Activated T-cell treated with anti-CD3 and anti-CD28 coated beads, Interleukin-2, amount 50 U/mL, for 48 hours (primary cell): ENCODE measurements at places on chromosomes 1 and 21.

GRCh38 chr1:18681423-18681835 is 50.8 kb downstream of the PAX7 start:
- no peak for DNase-seq

DNA sequence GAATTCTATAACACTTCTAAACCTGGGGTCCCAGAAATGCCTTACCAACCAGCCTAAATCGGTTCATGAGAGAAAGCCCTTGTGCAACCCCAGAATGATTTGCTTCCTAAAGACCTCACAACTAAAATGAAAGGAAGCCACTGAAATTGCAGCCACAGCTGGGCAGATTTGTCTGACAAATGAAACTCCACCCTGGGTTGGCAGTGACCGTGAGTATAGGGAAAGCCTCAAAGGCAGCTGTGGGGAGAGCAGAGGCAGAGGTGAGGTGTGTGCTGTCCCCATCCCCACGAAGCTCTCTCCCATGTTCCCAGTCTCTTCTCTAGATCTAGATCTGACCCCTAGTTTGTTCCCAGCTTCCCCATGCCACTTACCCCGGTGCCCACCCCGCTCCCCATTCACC is 23.1 kb downstream of the RHBDL2 start:
- no peak for DNase-seq

- DNase-seq, result no peak
Measured at GRCh38 chr1:99969260-99969728, 502 bp upstream of the SLC35A3 start.

GRCh38 chr1:201019321-201019977 is 4.1 kb downstream of the KIF21B start:
- DNase-seq, result peak; percentile 92

DNA sequence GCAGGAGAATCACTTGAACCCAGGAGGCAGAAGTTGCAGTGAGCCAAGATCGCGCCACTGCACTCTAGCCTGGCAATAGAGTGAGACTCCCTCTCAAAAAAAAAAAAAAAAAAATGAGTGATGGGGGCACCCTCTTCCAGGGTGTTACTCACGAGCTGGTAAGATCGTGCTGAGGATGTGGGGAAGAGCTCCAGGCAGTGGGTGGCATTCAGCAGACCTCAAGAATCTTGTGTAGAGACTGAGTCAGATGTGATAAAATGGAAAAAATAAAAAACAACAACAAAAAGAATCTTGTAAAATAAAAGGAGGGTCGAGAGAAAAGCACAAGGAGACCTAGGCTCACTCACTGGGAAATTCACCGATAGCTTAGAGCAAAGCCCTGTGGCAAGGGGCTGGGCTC is 38.5 kb downstream of the EPHA2 start:
- DNase-seq, result no peak

GRCh38 chr1:41902159-41902577 is 16.6 kb downstream of the HIVEP3 start:
- DNase-seq, result no peak

DNA sequence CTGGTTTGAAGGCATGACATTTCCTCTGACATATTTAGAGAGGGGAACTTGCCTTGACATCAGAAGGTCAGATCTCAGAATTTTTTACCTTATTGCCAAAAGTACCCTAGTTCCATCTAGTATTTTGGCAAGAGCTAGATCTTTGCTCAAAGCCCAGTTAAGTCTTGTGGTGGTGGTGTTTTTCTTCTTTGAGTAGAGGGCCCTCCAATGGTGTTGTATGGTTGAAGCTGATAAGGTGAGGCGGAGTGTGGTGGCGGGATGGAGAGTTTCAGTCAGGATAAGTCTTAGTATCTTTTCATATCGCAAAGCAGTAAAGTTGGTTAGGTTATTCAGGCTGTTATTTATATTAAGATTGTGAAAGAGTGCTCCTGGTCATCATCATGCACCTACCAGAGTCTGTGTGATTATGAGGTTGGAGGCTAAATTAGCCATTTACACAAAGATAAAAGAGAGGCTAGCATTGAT is 20.1 kb upstream of the MACF1 start:
- DNase-seq, result no peak

- DNase-seq, result no peak
Measured at GRCh38 chr21:43618940-43619339, 40.3 kb downstream of the HSF2BP start.

- DNase-seq, result no peak
Measured at GRCh38 chr1:173267453-173267945, 60.4 kb upstream of the TNFSF4 start.

DNA sequence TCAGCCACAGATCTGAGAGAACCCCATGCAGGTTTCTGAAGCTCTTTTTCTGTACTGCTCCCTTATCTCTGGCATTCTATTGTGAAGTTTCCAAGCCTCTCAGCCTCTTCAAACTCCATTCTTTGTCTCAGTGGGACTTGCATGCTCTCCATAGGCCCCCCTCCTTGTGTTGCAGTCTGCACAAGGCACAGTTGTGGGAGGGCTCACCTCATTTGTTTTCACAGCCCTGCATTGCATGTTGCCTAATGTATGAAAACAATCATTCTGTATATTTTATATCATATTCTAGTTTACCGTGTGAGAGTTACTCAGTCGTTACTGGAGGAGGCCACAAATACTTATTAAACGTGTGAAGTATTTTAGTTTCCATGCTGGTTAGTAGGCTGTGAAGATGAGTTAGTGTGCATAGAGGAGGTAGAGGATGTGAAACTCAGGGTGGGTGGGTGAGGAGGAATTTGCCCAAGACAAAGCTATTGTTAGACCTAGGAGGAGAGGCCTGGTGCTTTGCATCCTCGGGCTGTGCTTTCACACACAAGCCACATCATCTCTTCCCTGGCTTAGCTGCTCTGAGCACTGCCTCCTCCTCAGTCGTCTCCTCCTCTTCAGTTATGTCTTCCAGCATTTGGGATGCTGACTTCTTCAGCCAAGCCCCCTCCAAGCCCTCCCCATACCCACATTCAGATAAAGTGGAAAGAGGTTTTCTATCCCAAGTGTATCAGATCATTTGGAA is 7.8 kb upstream of the CHI3L2 start:
- peak; percentile 64 for DNase-seq

- DNase-seq, result no peak
Measured at GRCh38 chr1:77279929-77280328, 1.9 kb upstream of the AK5 start.

DNA sequence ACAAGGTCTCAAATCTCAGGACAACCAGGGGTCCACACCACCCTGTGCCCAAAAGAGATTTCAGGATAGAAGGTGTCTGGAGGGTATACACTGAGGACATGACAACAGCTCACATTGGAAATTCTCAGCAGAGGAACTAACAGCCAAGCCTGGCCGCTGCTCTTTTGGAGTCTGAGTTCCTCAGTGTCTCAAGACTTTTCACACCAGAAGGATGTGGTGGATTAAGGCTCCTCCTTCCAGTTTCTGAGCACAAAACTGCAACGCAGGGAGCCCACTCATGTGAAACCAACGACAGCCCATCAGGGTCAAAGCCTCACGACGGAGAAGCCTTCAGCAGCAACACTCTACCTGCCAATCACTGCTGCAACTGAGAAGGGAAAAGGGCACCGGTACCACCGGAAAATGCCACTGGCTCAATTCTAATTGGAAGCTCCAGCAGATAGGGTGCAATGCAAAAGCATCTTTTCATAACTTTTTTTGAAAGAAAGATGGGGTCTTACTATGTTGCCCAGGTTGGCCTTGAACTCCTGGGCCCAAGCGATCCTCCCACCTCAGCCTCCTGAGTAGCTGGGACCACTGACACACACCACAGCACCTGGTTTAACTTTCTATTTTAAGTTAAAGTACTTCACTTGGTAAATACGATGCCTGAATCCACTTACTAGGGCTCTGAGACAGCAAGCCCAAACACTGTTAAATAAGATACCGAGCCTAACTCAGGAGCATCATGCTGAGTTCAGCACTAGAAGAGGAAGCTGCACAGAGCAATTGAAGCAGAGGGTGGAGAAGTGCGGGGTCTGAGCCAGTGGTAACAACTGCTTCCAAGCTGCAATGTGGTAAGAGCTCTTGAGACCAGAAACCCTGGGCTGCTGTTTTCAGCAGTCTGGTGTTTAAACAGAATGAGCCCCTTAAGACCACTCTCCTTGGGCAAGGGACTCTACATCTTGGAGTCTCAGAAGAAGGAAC is 7.8 kb downstream of the CAPZB start:
- peak; percentile 63 for DNase-seq

DNA sequence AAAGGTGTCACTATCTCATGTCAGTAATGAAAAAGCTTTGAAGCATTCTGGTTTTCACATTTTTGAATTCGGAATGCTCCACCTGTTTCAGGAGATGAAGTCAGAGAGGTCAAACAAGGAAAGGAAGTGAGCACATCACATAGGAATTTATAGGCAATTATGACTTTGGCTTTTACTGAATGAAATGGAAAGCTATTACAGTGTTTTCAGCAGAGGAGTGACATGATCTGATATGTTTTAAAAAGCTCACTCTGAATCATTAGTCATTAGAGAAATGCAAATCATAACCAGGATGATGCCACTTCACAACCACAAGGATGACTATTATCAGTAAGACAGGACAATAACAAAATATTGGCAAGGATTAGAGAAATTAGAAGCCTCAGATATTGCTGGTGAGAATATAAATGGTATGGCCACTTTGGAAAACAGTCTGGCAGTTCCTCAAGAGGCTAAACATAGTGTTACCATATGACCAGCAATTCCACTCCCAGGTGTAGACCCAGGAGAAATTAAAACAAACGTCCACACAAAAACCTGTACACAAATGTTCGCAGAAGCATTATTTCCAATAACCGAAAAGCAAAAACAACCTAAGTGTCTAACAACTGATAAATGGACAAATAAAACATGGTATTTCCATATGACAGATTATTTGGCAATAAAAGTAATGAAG is 7.5 kb downstream of the TAF1A start:
- DNase-seq, result no peak

DNA sequence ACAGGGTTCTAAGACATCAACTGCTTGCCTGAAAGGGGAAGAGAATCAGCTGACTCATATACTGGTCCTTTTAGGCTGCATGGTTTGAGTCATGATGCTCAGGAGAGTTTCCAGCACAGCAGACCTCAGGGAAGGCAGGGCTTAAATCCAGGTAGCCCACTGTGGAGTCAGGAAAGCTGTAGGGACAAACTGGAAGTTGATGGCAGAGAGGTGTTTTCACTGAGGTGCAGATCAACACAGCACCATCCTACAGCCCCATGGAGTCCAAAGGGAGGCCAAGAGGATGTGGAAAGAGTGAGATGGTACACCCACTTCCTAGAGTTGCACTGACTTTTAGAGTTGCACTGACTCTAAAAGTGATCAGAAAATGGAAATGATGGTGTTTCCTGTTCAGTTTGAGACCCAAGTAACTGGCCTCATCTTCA is 252.4 kb upstream of the DUSP10 start:
- peak; percentile 74 for DNase-seq

DNA sequence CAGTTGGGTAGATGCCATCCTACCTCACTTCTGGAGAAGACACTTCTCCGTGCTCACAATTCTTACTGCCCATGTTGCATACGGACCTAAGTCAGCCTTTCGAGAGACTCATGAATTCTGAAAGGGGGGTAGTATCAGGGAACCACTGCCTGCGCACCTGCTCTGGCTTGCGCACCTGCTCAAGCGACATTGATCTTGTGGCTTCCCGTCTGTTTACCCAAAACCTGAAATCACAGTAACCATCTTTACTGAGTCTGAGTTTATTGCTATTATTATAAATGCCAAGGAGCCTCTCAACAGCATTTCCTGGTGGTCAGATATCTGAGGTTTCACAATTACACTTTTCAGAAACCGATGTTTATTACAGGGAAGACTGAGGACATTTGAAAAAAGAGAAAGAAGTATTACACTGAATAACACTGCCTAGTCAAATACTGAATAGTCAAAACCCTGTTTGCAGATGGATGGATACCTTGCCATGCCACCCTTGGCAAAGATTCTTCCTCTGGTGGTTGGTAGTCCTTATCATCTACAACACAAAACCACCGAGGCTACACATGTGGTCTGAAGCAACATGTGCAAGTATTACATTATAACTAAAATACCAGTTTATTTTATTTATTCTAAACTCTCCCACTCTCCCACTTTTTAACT is 208.7 kb downstream of the SIPA1L2 start:
- DNase-seq, result no peak
